MV-4-11 (cell line): ENCODE measurements at places on chromosomes 7 and 10.

DNA sequence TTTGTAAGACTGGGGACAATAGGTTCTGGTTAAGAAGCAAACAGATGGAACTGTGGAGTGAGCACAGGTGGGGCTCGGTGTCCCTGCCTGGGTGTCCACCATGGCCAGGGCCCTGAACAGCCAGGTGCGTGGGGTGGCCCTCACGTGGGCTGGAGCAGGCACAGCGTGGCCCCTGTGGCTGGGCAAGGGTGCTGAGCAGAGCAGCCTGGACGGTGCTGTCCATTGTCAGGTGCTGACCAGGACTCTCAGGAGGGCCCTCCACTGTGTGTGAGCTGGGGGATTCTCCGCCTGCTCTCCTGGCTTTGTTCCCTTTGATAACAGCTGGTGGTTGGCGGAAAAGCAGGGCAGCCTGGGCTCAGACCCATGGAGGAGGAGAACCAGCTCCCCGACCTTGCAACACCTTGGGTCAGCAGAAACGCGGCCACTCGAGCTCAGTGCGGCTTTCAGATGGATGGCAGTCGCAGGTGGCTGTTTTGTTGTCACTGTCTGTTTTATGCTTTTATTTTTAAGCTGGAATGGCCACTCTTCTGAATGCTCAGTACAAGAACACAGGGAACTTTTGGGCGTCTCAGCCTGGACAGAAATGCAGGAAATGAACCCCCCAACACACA lies 273.9 kb upstream of the ADARB2 start:
- no peak for DNase-seq

DNA sequence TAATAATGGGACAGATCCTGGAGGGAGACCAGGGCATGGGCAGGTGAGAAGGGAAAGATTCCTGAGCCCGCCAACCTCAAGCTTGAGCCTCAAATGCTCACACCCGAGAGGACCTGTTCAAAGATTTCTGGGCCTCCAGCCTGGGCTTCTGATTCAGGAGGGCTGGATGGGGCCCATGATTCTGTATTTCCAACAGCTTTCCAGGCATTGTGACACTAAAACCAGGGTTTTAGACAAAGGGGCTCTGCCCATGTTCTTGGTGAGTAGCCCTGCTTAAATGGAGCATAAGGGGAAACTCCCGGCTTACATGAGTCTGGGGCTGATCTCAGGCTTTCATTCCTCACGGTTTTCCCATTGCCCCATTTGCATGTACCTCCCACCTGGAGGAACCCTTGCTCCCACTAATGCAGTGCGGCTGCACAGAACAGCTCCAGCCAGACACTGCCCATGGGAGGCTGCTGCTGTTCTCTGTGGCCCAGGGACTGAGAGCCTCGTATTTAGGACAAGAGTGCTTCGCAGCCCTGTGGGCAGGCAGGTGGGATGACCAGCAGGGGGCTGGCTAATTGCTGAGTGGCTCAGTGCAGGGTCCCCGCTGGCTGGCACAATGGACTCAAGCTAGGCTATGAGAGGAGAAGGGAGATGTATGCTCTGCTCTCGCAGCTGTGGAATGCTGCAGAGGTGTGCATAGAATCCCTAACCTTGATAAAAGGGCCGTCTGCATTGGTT lies 135.3 kb upstream of the COBL start:
- no peak for DNase-seq

DNA sequence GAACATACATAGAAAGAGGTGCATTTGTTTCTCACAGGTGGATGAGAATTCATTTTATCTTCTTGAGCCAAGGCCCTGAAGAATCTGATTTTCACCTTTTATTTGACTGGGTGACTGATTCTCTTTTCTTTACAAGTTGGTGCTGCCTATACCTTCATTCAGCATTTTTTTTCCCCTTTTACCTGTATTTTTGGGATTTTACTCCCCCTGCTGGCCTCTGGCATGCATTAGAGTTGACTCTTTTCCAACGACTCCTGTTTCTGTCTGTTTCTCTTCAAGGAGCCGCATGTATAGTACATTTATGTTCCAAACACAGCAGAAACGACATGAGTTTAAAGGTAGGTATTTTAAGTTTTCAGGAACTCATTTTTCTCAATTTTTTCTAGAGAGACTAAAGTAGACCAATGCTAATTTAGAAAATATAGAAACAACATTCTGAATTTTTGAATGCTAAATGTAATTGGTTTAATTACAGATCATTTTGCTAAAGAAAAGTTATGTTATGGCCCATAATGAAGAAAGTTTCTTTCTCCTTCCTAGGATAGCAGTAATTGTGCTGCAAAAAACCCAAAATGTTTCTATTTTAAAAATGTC lies 149.8 kb upstream of the HDAC9 start:
- DNase-seq, result peak; percentile 50

GRCh38 chr7:15085366-15085765 lies 182.8 kb upstream of the DGKB start:
- no peak for DNase-seq

DNA sequence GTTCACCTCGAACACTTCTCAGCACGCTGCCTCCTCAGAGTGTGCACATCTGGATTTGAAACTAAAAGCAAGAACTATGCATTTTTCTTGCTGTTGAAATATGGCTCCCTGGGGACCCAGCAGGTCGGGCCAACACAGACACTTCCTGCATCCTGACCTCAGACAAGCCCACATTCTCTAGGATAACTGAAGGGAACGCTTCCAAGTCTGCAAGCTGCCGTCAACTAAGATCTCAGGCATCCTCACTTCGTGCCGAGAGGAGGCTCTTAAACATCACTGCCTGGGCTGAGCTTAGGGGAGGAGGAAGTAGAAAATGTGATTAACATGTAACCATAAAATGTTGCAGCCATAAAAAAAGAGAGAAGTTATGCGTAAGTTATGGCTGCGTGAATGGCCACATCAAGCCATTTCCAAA lies 65.5 kb downstream of the PYROXD2 start:
- DNase-seq, result peak; percentile 93

DNA sequence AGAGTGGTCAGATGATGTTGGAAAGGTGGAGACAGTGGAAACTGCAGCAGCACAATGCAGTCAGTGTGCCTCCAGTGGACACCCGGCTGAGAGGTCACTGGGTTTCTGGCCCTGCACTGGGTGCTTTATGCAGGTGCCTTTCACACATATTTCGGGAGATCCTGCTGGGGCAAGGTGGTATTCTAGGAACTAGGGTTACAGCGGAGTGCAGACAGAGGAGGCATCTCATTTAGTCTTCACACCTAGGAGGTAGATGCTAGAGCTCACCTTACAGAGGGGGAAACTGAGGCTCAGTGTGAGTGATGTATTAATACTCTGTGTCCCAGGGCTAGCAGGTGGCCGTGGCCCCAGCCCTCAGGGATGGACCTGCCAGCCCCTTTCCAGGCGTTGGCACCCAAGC lies 103.9 kb upstream of the KCTD7 start:
- DNase-seq, result no peak

- DNase-seq, result no peak
Observed at GRCh38 chr7:65477326-65477725, 103.7 kb downstream of the ZNF92 start.

DNA sequence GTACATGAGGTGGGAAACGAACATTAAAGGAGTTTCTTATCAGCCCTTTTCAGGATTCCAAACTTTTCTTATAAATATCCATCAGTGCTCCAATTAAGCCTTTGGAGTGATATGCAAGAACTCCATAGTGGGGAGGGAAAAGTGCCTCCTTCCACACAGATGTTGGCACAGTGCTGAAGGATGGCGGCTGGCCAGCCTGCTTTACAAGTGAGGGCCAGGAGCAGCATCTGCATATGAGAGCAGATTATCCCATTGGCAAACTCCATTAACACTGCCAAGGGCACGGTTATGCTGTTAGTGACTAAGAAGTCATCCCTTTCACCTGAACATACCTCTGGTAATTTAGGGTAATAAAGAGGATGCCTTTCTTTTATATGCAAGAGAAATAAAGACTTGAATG lies 543.1 kb downstream of the CNTNAP2 start:
- DNase-seq, result no peak
